Activated effector memory CD4-positive, alpha-beta T cell treated with Interleukin-2 at 50 U/mL for 16 hours (primary cell): ENCODE measurements at places on chromosomes 7 and 10.
A peak's percentile ranks its signal among the peaks of the same experiment; 100 is the strongest.

DNA sequence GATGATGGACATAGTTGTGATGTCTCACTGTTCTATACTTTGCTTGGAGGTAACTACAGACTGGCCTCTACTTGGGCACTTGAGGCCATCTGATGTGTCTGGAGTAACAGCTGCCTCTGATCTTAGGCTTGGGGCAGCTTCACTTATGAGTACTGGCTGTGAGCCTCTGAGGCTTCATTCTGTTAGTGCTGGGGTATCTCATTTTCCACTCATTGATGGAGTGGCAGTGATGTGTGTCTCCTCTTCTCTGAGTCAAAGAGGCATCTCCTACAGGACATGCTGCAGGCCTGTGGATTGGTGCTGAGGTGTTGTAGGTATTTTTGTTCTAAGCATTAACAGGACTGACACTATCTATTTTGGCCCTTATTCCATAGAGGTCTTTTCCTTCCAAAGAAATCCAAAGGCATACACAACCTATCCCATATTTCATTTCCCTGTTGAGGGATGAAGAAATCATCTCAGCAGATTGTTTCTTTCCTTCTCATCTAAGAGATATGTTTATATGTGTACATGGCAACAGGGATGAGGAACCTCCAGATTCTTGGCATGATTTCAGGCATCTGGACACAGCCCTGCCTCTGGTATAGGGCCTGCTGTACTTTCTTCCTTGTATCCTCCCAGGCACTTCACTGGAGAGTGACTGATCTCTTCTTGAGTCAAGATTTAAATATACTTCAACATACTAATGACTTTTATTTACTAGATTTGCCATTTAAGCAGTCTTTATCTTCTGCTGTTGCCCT, 65.7 kb upstream of the NOBOX start:
- DNase-seq = no peak

DNA sequence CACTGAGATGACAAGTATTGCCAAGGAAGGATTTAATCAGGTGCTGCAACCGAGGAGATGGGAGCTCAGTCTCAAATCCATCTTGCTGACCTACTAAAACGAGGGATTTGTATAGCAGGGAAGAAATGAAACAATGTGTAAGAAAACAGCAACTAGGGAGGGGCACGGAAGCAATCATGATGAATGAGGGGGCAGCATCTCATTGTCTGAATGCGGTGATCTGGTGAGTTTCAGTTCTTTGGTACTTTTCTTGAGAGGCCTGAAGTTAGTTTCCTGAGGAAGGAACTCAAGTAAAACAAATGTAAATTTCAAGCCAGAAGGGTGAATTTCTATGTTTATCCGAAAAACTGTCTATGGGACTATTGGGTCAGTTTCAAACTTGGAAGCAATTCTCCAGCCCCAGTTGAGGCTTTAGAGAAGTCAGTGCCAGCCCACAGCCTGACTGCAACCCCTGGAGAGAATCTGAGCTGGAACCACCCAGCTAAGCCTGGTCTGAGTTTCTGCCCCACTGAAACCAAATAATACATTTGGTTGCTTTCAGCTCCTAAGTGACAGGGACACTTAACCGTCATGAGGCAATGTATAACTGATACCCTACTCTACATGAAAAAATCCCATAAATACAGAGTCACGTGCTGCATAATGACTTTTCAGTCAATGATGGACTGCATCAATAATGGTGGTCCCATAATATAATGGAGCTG, 45.8 kb upstream of the TNS3 start:
- no peak for DNase-seq

DNA sequence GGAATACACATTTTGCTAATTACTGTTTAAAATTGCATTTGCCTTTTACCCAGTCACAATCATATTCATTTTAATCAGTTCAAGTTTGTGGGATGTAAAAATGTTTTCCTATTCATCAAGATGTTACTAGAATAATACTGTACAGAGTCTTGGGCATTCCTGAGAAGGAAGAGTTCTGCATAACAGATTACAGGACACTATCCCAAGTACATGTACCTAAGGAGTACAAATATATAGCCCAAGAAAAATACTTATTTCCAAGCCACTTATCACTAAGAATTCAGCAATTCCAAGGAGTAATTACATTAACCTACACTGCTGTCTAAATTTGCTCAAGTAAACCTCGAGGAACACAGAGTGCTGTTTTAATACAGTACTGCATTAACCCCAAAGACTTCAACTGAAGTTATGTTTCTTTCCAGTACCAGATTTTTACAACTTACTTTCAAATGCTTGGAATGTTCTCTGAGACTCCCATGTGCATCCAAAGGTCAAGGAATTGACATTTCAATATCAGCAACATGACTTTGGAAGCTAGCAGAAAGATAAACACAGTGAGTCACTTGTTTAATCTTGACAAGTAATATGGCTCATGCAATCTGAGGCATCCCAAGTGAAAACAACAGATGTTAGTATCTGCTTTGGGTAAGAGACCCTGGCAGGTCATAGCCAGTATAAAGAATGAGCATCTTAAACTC, 125.4 kb upstream of the BET1 start:
- DNase-seq = no peak

- DNase-seq = no peak
These were observed 143.5 kb upstream of the UNC5B start for GRCh38 chr10:71068861-71069271.

- DNase-seq = no peak
These were observed 523.9 kb downstream of the ADRA2A start for GRCh38 chr10:111600772-111601171.

- no peak for DNase-seq
These were observed 20.5 kb downstream of the CHCHD3 start for GRCh38 chr7:133061357-133061756.

GRCh38 chr10:124615259-124615658, 128.9 kb downstream of the FAM53B start:
- no peak for DNase-seq

DNA sequence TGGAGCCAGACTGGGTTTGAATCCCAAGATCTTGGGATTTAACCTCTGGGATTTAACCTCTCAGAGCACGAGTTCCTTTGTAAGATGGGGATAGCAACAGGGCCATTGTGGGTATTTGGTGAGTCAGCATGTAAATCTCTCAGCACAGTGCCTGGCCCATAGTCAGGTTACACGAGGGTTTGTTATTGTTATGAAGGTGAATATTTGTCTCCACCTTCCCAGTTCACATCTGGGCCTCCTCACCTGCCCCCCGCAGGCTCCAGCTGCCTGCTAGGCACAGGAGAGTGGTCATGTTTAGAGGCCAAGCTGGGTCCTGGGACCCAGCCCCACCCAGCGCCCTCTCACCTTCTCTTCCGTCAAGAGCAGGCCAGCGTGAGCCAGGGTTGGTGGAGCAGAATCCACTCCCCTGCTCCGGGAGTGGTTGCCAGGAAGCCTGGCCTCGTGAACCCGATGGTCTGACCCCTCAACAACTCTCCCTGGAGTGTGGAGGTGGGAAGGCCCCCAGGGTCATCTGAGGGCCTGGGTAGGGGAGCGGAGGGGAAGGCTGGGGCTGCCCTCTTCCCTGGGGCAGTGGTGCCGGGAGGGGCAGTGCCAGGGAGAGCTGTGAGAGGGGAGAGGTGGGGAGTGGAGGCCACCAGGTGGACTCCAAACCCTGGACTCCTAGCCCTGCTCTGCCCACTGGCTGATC, 26.0 kb downstream of the FAM241B start:
- DNase-seq = no peak

DNA sequence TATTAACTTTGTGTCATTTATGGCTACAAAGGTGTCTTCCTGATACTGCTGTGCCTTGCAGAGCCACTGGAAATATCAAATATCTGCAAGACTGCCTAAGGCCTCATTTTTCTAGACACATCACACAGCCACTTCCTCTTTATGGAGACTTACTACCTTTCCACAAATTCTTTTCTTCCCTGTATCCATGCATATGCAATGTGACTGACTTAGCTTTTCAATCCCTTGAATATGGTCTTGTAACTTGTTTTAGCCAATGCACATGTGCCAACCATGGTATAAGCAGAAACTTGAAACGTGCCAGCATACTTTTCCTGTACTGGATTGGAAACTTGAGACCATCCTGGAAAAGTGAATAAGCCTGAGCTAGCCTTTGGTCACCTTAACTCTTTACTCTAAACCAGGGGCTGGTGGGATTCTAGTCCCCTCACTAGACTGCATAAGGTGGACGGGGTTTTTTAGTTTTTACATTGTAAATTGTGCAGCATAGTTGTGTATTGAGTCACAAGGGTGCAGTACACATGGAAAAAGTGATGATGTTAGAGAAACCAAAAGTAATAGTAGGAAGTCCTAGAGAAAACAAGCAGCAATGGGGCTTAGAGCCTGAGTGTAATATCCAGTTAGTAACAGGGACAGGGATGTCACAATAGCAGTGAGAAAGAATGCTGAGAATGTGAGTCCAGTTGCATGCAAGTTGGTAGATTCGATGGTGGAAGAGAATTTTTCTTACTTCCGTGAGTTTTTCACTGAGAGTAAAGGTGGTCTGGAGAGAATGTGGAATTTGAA, 879.5 kb downstream of the SORCS1 start:
- DNase-seq = no peak

GRCh38 chr7:64965594-64965993, 25.2 kb downstream of the ZNF117 start:
- no peak for DNase-seq

DNA sequence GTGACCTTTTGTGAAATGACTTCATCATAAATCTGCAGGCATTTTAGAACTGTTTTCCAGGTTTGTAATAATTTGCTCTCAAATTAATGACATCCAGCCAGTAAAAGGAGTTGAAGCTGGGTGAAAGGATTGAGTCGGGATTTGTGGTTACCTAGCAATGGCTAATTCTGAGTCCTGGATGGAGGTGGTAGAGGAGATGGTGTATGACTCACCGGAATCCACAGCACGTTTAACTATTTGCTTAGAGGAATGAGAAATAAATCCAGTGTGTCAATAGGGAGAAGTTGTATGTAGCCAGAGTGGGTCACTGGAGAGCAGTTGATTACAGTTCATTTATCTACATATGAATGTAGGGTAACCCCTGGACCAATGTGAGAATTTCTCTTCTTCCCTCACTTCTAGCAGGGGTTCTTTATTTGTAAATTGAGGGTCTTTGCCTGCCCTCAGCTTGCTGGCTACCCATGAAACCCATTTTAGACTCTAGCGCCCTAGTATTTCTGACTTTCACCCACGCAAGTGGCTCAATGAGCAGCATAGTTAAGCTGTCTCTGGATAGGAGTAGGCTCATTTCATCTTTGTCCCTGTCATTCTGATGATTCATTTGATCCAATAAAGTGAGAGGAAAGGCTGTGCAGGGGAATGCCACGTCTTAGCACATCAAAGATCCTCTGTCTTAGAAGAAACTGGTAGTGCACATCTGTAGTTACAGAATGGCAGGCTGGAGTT, 547.8 kb downstream of the SORCS3 start:
- DNase-seq = no peak

DNA sequence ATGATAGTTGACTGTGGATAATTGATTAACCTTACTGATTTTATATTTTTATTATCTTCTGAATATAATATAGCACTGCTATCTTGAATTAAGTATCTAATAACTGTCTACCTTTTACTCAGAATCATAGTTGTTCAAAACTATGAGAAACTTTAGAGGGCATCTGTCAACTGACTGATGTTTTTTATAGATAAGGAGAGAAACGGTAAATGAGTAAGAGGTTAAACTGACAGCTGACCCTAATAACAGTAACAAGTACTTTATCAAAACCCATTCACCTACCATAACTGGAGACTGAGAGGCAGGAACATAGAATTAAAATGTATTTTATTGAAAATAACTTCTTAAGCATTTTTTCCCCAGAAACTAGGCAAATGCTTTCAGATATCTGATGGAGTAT, 62.2 kb downstream of the CYP51A1 start:
- no peak for DNase-seq

- no peak for DNase-seq
These were observed 51.1 kb downstream of the ELFN1 start for GRCh38 chr7:1721047-1721690.

GRCh38 chr7:114048386-114049235, 129.8 kb upstream of the PPP1R3A start:
- DNase-seq = no peak

DNA sequence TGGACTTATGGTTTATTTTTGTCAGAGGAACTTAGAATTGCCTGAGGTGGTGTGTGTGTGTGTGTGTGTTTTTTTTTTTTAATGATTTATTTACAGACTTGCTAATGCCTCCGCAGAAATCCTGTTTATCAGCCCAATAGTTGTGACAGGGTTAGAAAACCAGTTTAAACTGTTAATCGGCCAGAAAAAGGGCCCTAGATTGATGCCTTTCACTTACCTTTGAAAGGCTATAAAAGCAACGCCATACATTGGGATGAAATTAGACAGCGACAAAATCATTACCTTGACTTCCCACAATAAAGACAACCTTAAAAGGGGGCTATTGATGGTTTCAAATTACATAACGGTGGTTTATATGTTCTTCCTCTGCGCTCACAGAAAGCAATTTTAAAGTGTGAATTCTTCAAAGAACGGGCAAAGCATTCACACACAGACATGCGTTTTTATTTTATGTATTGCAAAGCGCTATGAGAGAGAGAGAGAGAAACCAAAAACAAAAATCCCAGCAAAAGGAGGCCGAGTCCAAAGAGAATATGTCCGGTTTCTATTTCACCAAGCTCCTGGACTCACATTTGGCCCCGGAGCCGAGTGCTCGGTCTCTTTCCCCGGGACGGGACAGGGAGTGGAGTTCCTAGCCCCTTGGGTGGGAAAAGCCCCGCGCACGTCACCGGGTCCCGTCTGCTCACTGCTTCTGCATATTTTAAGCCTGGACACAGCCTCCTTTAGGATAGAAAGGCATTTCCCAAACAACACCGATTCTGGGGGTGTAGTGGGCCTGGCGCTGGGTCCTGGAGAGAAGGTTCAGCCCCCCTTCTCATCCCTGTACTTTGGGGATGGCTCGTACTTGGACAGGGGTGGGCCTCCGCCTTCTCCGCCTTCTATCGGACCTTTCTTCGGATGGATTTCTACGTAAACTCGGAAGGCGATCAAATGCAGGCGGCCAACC, 26.8 kb upstream of the VAX1 start:
- no peak for DNase-seq

GRCh38 chr7:69699931-69700330, 101.7 kb downstream of the AUTS2 start:
- no peak for DNase-seq

- DNase-seq = peak; percentile 42
These were observed 19.1 kb downstream of the DNAJB12 start for GRCh38 chr10:72335394-72336258.

DNA sequence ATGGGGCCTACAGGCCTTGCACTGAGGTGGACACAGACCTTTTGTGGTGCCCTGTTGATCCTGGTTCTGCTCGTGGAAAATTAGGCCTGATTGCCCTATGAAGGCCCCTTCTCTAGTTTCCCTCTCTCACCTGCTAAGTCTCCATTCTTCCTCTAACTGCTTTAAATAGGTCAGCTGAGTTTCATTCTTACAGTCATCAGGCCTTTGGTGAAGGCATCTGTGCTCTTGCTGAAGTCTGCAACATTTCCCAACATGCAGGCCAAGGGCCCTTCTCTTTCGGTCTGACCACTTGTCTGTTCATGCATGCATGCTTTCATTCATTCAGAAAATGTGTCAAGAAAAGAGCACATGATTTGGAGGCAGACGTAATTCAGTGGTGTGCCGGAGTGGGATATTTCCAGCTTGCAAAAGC, 244.0 kb downstream of the BUB3 start:
- no peak for DNase-seq

- DNase-seq = no peak
These were observed 76.8 kb downstream of the RALA start for GRCh38 chr7:39700165-39700564.
